ENCODE measurements at places on chromosomes 11 and 22.
A peak's percentile ranks its signal among the peaks of the same experiment; 100 is the strongest.

DNA sequence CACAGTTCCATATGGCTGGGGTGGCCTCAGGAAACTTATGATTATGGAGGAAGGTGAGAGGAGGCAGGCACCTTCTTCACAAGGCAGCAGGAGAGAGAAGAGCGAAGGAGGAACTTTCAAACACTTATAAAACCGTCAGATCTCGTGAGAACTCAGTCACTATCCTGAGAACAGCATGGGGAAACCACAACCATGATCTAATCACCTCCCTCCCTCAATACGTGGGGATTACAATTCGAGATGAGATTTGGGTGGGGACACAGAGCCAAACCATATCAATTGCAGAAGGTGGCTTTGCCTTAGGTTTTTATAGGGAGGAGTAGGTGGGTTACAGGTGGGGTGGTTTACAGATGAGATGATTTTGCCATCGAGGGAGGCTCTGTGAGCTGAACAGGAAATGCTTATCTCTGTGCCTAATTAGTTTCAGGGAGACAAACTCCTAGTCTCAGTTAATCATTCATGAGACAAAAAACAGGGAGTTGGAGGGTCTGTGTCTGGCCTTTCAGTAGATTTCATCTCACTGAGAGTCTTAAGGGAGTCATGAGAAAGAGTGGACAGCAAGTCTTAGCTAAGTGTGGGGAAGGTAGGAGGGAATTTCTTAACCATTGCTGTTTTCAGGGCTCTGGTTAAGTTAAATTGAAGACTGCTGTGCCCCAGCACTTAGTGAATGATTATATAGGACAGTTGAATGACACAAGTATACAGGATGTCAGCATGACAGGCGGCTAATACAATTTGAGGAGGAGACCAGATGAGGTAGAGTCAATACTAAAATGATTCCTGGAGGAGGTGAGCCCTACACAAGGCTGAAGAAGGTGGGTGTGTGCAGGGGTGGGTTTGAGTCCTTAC lies 47.7 kb downstream of the CWC15 start:
- DNase-seq = no peak

- peak; percentile 46 for DNase-seq
Measured at GRCh38 chr11:17547051-17547577, at the start of gene OTOG. OTOG (plus strand) TSS chr11:17547259; CDS start chr11:17547373, 114 bp downstream.

- no peak for DNase-seq
Measured at GRCh38 chr22:48486134-48486532, 1341.5 kb downstream of the BRD1 start.

DNA sequence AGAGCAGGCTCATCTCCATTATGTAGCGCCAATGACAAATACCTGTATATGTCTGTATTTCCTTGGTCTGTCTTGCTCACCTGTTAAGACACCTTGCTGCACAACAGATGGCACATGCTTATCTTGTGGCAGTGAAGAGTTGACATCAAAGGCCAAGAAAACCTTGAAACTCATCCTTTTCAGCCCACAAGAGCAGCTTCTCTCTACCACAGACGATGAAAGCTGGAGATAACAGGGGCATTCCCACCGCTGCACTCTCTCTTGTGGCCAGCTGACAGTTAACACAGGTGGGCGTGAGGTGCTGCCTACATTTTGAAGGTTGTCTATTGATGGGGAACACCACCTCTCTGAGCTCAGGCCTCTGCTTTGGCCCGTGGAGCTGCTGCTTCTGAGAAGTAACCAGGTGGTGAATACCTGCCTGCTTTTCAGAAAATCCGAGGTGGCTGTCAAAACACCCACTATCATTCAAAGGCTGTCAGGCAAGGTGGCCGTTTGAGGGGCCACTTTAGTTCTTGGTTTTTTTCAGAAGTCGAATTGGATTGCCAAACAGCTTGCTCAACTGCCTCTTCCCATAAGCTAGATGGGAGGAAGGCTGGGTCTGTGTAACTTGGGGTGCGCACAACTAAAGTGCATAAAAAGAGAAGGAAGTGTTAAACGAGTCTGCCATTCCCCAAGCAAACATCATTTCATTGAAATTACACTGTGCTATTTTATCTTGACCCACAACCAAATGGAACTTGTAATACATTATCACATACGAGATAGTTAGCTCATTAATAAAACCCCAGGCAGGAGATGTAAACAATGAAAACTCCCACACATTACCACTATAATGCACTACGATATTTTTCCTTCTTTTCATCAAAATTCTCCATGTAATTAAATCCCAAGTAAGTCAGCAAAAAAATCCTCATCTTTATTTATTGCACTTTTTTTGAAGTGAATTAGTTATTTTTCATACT lies 87.1 kb upstream of the RAG2 start:
- DNase-seq = no peak

GRCh38 chr22:43128928-43129424 lies 14.2 kb downstream of the MCAT start:
- DNase-seq = peak; percentile 90

DNA sequence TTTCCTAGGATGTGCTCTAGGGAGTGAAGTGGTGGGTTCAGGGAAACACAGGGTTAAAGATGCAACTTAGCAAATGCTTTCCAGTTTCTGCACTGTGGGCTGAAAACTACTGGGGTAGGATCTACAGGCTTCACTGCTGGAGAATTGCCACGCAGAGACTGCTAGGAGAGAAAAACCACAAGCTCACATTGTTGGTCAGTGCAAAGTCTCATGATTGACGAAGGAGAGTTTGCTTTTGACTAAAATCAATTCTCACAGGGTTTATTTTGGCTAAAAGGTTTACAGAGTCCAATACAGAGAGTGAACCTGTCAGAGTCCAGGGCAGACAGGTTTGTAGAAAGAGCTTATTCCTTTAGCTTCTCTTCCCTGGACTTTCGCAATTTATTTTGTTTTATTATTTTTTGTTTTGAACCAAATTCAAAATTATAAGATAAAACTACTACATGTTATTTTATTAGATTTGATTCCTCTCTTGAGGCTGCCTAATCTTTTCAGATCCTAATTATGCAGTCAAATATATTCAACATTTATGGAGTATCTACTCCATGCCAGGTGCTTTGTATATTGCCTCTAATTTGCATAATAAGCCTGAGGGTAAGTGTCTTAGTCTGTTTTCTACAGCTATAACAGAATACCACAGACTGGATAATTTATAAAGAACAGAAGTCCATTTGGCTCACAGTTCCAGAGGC lies 64.7 kb downstream of the MTNR1B start:
- no peak for DNase-seq

DNA sequence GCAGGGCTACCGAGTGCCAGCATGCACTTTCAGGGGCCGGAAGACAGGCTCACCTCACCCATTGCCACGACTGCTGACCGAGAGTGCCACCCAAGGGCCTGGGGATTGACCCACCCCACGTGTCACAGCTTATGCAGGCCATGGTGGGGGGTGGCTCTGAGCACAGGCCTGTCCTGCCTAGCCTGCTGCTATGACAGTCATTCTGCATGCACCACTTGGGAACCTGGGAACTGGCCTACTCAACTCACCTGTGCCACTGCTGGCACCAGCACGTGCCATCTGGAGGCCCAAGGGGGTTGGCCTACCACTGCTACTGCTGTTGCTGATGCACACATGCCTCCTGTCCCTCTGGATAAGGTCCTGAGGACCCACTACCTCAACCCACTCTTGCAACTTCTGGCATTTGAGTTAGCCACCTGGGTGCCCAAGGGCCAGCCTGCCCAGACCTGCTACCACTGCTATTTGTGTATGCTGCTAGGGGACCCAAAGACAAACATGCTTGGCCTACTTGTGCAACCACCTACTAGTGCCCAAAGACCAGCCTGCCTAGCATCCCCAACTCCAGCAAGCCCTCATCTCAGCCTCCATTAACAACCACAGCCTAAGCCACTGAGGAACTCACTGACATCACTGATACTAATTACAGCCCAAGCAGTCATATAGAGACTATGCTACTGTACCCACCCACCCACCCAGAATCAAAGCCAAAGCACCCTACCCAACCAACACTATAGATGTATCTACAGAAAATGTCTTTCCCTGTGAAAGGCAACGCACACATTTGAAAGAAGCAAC lies 59.0 kb upstream of the NARS2 start:
- no peak for DNase-seq

- peak; percentile 38 for DNase-seq
Measured at GRCh38 chr11:65310215-65310614, 4.5 kb upstream of the CDC42EP2 start.

GRCh38 chr11:64067230-64067993 lies 31.7 kb downstream of the FLRT1 start:
- DNase-seq = peak; percentile 95

GRCh38 chr11:35927682-35928081 lies 16.2 kb upstream of the LDLRAD3 start:
- peak; percentile 79 for DNase-seq

GRCh38 chr22:43860831-43861230 lies 1.5 kb downstream of the SULT4A1 start:
- no peak for DNase-seq

DNA sequence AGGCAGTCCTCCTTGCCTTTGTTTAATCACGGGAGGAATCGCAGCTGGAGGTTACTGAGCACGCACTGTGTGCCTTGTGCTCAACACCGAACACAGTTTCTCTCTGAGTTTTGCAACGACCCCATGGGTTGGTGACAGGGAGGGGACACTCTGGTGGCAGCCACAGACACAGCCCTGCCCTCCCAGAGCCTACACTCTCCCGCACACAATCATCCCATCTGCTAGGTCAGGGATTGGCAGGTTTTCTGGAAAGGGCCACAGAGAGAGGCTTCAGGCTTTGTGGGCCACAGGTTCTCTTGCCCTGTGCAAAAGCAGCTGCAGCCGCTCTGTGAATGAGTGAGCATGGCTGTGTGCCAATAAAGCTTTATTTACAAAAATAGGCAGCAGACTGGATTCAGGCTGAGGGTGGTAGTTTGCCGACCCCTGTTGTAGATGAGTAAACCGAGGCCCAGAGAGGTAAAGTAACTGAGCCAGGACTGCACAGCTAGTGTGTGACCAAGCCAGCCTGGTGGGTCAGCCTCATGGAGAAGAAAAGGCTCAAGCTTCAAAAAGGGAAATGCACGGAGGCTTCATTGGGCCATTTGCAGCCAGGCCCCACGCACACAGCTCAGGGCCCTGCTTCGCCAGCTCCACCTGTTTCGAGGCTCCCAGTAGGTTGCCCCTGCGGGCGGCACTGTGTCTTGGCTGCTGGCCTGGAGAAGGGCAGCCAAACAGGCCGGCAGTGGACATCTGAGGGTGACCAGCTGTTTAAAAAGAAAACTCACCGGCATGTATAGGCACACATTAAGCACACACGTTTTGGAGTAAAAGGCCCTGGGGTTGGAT lies 16.3 kb downstream of the LTO1 start:
- DNase-seq = no peak

DNA sequence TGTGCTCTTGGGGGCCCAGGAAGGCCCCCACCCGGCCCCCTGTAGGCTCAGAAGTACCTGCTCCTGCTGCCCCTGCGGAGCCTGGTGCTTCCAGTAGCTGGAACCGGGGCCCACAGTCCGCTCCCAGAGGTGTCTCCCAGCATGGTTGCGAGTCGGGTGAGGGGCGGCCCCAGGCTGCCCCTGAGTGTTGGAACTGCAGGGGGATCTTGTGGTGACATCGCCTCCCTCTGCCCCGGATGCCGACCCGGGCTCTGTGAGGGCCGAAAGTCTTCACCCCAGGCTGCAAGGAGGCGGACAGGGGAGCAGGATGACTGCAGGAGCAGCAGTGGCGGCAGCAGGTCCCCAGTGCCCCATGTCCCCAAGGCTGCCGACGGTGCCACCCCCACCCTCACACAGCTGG lies 9.5 kb upstream of the PKP3 start:
- DNase-seq = no peak

DNA sequence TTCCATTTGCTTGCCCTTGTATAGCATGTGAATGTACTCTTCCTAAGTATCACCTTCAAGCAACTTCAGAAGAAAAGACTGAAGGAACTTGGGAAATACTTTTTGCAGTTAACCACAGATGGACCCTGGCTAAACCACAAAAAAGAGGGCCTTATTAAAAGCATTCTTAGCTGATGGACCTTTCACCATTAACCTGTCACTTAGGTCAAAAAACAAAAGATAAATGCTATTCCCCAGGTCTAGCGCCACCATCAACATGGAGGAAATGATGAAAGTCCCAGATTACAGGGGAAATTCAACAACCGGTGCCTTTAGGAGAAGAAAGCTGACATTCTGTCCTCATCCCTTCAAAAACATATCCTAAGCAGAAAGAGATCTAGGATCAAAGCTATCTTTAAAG lies 29.5 kb downstream of the STK33 start:
- DNase-seq = no peak

GRCh38 chr22:50548921-50549790 lies 3.5 kb downstream of the KLHDC7B start:
- no peak for DNase-seq

DNA sequence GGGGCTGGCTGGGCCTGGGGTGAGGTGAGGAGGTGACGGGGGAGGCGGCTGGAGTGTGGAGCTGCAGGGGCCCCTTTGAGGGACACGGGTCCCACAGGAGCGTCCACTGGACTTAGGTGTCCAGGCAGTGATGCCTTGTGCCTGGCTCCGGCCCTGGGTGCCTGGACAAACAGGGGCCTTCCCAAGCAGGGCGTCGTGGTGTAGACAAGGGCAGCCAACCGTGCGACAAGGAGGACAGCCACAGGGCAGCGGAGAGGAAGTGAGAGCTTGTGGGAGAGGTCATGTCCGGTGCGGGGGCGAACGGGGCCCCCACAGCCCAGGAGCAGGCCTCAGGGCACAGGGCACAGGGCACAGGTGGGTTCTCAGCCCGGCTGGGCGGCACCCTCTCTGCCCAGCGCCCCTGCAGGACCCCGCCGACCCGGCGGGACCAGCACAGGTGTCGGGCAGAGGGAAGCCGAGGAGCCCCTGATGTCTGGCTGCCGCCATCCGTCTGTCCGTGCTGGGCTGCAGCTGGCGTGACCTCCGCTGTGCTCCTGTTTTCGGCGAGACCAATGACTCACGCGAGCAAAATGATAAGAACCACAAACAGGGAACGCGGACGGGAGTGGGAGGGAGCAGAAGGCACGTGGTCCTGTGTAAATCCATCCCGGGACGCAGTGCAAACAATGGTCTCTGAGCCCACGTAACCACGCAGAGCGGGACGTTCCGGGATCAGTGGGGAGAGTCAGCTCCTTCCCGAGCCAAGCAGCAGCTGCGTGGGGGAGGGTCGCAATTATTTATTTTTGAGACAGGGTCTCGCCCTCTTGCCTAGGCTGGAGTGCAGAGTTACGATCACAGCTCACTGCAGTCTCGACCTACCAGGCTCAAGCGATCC lies 49.1 kb upstream of the A4GALT start:
- no peak for DNase-seq

DNA sequence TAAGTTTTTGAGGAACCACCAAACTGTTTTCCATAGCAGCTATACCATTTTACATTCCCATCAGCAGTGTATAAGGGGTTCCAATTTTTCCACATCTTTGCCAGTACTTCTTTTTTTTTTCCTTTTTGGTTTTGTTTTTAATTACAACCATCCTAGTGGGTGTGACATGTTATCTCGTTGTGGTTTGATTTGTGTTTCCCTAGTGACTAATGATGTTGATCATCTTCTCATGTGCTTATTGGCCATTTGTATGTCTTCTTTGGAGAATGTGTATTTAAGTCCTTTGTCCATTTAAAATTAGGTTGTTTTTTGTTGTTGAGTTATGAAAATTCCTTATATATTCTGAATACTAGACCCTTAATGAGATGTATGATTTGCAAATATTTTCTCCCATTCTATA lies 59.3 kb downstream of the STIM1 start:
- DNase-seq = no peak

Measured in NCI-H2171 treated with DMSO at 0.1 percent for 48 hours (cell line).